ENCODE measurements at places on chromosomes 7 and 10.

DNA sequence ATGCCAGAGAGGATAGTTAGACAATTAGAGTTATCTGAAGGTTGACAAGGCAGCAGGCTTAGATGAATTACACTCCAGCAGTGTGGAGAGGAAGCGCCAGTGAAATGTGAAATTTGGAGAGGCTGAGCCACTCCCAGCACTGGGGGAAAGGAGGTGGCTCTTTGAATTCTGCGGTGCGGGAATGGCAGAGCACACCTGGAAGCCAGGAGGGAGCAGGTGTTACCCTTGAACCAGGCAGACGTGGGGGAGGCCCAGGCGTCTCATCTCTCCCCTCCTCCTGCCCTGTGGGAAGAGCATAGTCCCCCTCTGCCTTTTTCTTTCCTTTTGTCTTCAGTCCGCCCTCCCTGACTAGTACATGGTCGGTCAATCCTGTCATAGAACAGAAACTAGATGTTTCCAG, 203.1 kb downstream of the DPP6 start:
- no peak for DNase-seq

DNA sequence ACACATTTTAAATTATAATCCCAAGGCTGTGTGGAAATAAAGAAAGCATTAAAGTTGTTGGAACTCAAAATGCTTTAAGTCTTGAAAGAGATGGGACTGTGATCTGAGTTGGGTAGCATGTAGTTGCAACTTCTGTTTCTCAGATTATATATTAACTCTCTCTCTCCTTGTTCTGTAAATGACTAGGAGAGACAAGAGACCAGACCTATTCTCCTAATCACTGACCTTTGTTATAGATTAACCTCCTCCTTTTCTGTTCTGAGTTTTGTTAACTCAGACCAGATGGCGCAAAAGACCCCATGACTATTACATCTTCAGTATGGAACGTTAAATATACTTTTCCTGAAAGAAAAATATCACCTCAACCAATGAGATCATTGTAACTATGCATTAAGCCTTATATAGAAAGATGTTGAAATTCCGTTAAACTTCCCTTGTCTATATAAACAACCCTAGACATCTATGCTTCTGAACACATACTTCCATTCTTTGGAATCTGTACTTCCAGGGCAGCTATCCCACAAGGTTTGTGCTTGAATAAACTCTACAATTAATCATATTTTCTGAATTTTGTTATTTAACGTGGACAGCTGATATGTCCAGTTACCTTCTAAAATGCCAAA, 143.5 kb upstream of the TRIM24 start:
- no peak for DNase-seq

- peak; percentile 90 for DNase-seq
Observed at GRCh38 chr7:4631380-4632179, 50.5 kb upstream of the FOXK1 start.

GRCh38 chr7:42283553-42283952, 46.5 kb upstream of the GLI3 start:
- DNase-seq: no peak

DNA sequence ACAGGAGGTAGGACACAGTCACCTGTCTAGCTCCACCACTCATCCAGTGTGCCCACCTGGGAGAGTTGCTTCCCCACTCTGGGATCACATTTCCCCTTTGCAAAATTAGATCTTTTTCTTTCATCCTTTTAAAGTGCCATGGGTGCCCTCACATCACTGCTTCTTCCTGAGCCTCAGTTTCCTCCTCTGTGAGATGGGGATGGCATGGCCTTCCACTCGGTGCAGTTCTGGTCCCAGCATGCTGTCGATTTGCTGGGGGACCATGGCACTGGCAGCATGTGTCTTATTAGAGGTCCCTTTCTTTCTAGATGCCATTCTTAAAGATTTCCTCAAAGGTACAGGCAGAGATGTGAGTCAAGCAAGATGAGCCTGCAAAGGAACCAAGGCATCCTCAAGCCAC, 158.3 kb upstream of the ZMIZ1 start:
- DNase-seq: no peak

- no peak for DNase-seq
Observed at GRCh38 chr10:54484186-54484585, 316.8 kb downstream of the PCDH15 start.

- DNase-seq: peak; percentile 91
Observed at GRCh38 chr7:1664711-1665548, 5.1 kb upstream of the ELFN1 start.

- no peak for DNase-seq
Observed at GRCh38 chr7:155618708-155619633, 25.5 kb upstream of the RBM33 start.

- no peak for DNase-seq
Observed at GRCh38 chr7:111937163-111937562, 269.0 kb downstream of the DOCK4 start.

GRCh38 chr7:22617166-22617565, 109.8 kb upstream of the IL6 start:
- no peak for DNase-seq

- DNase-seq: no peak
Observed at GRCh38 chr10:125333769-125334168, 173.4 kb upstream of the CTBP2 start.

DNA sequence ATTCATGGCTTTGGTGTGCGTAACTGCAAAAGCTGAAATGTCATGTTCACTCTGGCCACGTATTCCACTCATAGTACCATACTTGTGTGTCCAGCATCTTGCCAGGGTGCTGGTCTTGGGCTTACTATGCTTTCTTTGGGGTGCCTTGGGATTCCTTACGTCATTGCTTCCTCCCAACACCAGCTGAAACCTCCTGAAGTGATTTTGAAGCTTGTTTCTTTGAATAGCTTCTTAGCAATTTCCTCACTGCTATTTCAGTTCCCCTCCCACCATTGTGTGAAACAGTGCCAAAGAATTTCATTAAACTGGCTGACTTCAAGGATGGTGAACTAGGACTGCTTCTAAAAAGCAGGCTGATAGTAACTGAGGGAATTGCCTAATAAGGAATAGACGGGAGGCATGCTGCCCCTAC, 36.9 kb downstream of the ENTPD1 start:
- DNase-seq: peak; percentile 43

GRCh38 chr10:88092973-88093372, 229.5 kb downstream of the PTEN start:
- DNase-seq: no peak
